ENCODE measurements at places on chromosomes 1 and 21.

GRCh38 chr1:226185141-226186036 is 1.2 kb downstream of the ACBD3 start:
- no peak for DNase-seq

GRCh38 chr1:223455470-223455869 is 62.3 kb downstream of the CCDC185 start:
- no peak for DNase-seq

DNA sequence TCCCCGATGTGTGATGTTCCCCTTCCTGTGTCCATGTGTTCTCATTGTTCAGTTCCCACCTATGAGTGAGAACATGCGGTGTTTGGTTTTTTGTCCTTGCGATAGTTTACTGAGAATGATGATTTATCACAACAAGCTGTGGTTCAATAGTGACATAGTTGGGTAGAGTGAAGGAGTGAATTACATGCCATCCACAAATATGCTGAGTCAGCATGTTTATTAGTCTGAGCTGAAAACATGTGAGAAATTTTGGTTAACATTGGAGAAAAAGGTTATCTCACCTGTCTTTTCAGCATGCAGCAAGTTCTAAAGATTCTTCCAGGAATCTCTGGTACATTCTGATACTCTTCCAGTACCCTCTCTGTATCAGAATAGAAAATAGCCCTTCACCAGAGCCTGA is 19.0 kb downstream of the OR2L3 start:
- DNase-seq = no peak

DNA sequence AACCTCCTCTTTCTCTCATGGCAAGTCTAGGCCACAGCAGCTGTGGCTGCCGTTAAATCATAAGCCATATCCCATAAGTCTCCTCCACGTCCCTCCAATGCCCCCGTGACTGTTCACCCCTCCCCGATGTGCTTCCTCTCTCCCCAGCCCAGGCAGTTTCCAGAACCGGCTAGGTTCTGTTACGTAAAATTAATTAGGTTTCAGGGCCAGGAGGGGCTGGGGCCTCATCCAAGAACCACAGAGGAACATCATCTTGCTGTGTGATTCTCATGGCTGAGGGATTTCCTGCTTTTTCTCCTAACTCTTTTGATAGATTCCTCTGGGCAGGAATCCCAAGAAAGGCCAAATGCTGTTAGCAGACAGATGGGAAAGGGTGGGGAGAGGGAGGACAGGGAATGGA is 141.8 kb upstream of the AJAP1 start:
- no peak for DNase-seq

DNA sequence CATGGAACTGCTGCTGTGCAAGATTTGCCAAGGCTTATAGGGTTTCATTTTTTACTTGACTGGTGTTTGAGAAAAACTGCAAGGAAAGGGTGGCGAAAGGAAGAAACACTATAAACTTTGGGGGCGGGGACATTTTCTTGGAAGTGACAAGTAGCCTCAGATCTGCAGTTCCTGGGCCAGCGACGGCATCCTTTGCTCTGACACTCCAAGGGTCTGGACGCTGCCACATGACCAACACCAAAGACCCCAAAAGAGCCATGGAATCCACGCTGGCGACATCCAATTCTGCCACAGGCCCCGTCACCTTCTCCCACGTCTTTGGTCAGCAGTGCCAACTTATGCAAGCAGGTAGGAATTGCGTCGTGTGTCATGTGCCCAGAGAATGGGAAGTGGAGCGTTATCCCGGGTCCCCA is 193.4 kb downstream of the PRDM2 start:
- no peak for DNase-seq

- peak; percentile 12 for DNase-seq
These were observed 3.0 kb downstream of the SLC19A1 start for GRCh38 chr21:45539046-45539795.

- no peak for DNase-seq
These were observed 3.2 kb upstream of the C1orf74 start for GRCh38 chr1:209787551-209787950.

GRCh38 chr1:213381572-213382084 is 330.6 kb downstream of the RPS6KC1 start:
- no peak for DNase-seq

DNA sequence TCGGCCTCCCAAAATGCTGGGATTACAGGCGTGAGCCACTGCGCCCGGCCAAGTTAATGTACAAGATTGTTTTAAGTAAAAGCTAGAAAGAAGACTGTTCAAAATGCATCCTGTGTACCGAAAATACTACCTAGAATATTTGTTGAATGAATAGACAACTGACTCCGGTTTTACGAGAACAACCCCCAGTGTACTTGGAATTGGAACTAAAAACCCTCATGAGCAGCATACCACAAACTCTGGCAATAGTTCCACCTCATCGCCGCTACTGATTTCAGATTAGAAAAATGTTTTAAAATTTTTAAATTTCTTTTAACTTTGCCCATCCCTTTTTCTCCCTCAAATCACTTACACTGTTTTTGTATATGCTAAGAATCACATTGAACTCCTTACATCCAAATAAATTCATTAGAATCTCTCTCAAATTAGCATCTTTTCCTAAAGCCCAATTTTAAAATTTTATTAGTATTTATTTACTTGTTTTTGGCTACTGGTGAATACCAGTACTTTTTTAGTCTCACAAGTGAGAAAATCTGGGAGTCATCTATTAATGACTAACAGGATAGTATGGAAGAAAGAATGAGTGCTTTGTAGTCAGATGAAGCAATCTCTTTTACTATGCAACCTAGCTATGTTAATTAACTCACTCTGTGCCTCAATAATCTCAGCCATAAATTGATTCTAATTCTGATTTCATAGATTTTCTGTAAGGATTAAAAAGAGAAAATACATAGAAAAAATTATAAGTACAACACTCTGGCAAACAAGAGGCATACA is 95.1 kb downstream of the GPATCH2 start:
- DNase-seq = no peak

- DNase-seq = no peak
These were observed 17.0 kb downstream of the MARK1 start for GRCh38 chr1:220544901-220545303.

- DNase-seq = no peak
These were observed 57.2 kb downstream of the AGPAT3 start for GRCh38 chr21:43921979-43922945.

GRCh38 chr1:113515498-113515897 is 125.2 kb downstream of the MAGI3 start:
- DNase-seq = no peak

DNA sequence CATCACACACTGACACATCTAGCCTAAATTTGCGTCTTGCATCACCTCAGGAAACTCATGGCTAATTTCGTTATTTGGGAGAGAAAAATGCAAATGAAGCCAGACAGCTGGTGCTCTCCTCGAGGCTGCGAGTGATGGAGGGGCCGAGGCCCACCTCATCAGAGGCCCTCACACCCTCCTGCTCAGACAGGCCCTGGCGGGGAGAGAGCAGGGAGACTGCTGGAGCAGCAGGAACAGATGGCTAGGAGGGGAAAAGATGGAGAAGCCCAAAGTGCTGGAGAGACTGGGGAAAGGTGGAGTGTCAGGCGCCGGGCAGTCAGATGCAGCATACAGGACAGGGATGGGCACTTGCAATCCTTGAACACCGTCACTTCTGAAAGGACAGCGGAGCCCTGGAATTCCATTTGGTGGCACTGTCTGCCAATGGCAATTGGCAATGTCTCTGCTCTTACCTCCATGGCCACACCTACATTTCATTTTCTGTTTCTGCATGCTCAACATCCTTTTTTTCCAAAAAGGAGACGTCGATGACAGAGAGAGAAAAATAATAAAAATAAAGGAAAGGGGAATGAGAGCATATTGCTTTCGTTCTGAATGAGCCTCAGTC is 286.2 kb downstream of the SPATA17 start:
- no peak for DNase-seq

DNA sequence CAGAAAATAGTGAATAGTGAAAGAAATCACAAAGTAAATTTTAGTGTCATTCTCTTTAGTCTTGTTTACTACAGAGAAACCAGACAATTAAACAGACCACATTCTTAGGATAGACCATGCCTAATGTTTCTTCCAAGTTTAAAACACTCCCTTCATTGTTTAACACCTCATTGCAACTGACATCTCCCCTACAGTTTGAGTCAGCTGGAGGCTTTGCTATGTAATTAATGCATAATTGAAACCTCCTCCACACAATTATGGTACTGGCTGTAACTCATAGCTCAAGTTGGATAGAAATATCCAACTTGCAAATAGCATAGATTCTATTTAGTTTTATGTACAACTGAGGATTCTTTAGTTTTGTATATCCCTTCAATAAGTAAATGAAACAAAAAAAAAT is 35.2 kb upstream of the B3GALT2 start:
- DNase-seq = no peak

- DNase-seq = no peak
These were observed 156.6 kb downstream of the TRABD2B start for GRCh38 chr1:47840393-47841190.

DNA sequence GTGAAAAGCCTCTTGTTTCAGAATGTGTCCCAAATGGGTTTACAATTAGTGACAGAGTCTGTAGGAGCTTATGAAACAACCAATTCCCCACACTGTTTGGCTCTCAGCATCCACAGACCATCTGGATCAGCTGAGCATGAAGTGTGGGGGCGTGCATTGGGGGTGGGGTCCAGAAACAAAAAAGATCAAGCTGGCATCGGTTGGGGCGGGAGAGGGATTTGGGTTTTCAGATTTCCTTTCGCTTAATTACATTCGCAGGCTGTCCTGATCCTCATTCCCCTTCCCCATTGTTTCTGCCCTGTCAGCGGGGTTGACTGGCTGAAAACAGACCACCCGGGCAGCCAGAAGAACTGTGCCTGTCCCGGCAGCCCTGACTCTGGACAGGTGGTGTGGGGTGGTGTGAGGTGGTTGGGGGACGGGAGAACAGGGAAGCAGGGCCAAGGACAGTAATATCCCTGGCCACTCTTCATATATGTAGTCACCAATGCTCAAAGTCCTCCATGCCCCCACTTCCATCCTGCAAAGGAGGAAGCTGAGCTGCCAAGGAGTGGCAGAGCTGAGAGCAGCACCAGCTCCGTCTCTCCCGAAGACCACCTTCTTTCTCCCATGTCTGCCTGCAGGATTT is 92.0 kb downstream of the IER5 start:
- DNase-seq = no peak

- no peak for DNase-seq
These were observed 17.4 kb upstream of the HNRNPU start for GRCh38 chr1:244881552-244882280.

GRCh38 chr1:84480650-84481049 is 1.6 kb downstream of the RPF1 start:
- DNase-seq = no peak

DNA sequence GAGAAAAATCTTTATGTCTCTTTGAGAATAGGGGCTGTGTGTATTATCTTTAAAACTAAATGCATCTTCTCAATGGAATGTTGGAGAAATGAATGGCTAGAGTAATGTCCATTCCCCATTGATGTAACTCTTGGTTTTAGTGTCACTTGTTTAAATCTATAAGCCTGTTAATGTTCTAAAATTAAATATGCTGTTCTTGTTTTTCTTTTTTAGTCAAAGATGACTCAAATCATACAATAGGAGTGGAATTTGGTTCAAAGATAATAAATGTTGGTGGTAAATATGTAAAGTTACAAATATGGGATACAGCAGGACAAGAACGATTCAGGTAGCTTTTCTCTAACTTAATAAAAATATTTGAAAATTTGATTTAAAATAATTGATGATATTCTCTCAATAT is 17.6 kb downstream of the RAB4A start:
- DNase-seq = no peak

DNA sequence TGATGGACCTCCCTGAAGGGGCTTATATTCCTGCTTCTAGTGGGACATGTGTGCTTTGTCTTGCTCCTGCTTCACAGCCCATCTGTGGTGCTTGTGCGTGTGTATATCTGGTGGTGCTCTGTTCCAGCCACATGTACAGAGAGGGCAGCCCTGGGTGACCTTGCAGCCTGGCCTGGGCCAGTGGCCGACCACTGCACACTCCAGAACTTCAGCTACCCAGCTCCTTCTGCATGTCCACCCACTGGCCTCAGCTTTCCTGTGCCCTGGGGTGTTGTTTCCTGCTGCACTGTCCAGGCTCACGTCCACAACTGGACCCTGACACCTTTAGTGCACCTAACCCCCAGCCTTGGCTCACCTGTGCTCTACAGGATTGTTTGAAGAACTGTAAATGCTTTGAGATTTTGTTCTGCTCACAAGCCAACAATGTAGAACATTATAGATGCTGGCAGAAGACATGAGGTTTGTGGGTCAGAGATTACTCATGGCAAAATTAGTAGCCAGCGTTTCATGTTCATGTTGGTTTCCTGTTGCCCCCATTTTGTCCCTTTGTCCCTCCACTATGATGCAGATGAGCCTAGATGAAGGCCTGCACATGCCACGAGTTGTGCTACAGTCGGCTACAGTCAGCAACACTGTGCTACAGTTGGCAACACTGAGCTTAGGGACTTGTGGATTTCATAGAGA is 5.3 kb upstream of the S100B start:
- DNase-seq = no peak

GRCh38 chr21:36156815-36157670 is at the start of gene DOP1B:
TSS of gene DOP1B (plus strand) at chr21:36156824. CDS start at chr21:36164734, 7,910 bp downstream.
- no peak for DNase-seq

- DNase-seq = no peak
These were observed 22.5 kb upstream of the KCTD3 start for GRCh38 chr1:215544566-215544965.

DNA sequence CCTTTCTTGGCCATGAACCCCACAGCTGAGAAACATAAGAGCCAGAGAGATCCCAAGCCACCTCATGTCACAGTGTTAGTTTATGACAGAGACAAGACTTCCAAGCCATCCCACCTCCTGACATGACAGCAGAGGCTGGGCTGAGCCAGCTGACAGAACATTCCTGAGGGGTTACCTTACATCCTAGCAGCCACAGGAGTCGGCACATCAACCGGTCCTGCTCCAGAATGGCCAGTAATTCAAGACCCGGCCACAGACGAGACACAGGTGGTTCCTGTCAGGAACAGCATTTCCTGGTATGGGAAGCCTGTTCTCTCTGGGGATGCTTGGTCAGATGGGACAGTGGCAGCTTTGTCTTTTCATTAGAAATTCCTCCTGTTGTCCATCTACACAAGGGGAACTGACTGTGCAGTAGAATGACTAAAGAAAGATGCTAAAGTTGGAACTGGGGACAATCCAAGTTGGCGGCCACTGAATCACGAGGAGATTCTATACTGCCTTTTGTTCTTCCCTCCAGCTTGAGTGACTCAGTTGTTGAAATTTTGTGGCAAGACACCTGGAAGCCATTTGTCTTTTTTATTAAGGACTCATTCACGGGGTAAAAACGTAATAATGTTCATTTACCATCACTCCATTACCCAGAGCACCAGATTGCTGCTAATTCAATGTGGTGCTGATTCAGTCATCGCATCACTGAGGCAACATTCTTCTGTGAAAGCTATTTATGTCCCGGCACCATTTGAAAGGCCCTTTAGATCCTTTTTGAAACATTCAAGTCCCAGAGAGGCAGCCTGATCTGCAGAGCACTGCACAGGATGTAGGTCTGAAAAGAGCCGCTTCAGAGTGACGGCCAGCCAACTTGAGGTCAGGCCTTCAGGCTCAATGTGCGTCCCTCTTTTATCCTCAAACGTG is 37.2 kb upstream of the NPL start:
- DNase-seq = no peak

GRCh38 chr21:38824124-38824822 is 18.5 kb downstream of the ETS2 start:
- DNase-seq = no peak

- DNase-seq = peak; percentile 61
These were observed 4.1 kb upstream of the SH3BGRL3 start for GRCh38 chr1:26275580-26276431.

All from activated B cell treated with CpG ODN at 0.5 μM for 24 hours (primary cell).